ENCODE measurements at places on chromosomes 11 and 22.

DNA sequence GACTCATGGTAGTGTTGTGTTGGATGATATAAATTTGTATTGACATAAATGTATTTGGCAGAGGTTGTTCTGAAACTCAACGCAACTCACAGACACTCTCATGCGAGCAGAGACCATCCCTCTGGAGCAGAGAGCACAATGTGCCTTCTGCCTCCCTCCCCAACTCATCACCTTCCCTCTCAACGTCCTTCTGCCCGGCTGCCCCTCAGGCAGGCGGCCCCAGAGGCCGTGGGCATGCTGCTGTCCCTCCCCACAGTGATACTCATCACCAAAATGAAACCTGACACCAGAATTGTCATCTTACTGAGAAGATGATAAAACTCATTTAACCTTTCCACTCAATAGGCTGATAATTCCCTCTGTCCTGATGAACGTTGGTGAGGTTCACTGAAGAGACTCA, 260.6 kb downstream of the ETS1 start:
- no peak for DNase-seq

DNA sequence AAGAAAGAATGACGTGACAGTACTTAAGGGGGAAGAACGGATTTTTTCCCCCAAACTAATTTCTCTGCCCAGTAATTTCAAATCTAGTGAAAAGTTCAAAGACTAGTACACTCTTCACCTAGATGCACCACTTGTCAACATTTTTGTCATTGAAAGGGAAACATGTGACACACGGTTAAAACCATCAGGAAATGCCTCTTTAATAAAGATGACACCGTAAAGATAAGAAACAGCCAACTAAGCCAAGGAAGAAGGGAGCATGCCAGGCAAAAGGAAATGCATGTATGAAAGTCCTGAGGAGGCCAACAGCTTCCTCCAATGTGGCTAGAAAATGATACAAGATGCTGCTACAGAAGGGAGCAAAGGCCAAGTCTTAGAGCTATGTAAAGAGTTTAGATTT, 49.4 kb downstream of the RSF1 start:
- no peak for DNase-seq

DNA sequence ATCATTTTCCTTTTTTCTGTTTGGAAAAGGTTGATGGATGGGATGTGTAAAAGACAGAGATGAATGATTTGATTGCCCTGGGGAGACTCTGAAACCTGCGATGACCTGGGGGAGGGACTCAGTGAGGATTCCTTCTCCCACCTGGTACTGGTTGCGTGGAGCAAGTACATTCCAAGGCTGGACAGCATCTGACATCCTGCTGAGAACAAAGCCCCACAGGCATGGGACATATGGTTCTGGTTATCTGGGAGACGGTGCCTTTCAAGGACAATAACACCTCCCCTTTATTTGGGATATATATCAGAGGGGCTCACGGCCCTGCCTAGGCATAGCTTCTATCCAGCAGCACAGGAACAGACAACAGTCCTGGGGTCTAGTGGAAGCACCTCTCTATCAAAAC, 527.8 kb downstream of the METTL15 start:
- no peak for DNase-seq

- no peak for DNase-seq
Observed at GRCh38 chr11:69501891-69502860, 20.7 kb downstream of the LINC01488 start.

DNA sequence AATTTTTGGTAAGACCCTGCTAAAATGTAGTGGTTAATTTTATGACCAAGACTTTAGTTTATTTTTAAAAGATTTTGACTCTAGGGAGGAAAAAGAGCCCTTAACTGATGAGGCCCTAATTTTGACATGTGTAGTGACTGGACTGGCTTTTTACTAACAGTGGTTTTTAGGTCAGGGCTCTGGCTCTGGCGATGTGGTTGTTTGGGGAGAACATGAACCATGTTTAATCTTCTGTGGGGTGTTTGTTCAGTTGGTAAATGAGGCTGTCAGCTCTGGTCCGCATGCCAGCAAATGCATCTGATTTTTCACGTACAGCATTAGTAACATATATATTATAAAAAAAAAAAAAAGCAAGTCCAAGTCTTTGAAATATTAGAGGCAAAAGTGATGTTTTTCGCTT, 104.3 kb downstream of the EXT2 start:
- no peak for DNase-seq

- no peak for DNase-seq
Observed at GRCh38 chr11:26043665-26044064, 288.3 kb upstream of the ANO3 start.

GRCh38 chr11:121715405-121715804, 262.6 kb upstream of the SORL1-AS1 start:
- no peak for DNase-seq

- DNase-seq = no peak
Observed at GRCh38 chr22:45507798-45508197, 5.1 kb downstream of the FBLN1 start.

- no peak for DNase-seq
Observed at GRCh38 chr11:117913736-117914397, 15.3 kb downstream of the TMPRSS13 start.

- no peak for DNase-seq
Observed at GRCh38 chr22:49590851-49591445, 236.7 kb downstream of the BRD1 start.

DNA sequence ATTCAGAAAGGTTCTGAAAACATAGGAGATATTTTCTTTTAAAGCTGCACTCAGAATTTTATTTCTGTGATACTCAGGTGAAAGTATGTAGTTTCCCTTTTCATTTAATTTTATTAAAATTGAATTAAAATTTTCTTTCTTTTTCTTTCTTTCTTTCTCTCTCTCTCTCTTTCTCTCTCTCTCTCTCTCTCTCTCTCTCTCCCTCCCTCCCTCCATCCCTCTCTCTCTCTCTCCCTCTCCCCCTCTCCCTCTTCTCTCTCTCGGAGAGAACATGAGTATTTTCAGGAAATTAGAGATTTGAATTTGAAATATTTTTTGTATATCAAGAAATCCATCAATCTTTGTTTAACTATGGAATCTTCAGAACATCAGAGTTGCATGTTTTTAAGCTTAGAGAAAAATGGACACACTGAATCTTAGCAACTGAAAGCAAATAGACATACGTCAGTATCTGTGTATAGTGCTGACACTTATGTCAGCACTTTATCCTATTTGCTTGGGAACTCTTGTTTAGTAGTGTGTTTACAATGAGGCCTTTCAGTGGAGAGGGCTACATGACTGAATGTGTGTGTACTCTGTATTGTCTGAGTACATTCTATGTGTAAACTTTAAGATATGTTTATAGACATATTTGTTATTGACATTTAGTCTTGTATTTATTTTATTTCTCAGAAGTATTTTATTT, 44.5 kb downstream of the PDE3B start:
- DNase-seq = no peak

Measured in pancreas (tissue), 10 donors.